ENCODE measurements at places on chromosomes 4 and X.

GRCh38 chrX:13938051-13938828 lies 91.5 kb downstream of the GEMIN8 start:
- no peak for DNase-seq

GRCh38 chrX:76977452-76977851 lies 469.7 kb upstream of the FGF16 start:
- DNase-seq = no peak

- DNase-seq = no peak
Observed at GRCh38 chr4:44351069-44351468, 97.5 kb downstream of the KCTD8 start.

DNA sequence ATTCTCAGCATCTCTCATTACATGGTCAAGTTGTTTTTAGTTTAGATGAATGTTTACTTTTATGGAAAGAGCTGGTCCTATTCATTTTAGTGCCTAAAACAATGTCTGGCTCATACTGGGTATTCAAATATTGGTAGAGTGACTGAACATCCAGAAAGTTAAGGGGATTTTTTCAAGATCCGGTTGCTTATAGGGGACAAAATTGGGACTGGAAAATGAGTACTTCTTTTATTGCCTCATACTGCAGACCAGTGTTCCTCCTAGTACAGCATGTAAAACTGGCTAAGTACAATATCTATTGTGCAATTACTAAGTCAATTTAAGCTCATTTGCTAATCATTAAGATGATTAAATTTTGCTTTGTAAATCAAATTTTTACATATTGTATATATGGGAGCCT lies 13.9 kb downstream of the RP2 start:
- no peak for DNase-seq

DNA sequence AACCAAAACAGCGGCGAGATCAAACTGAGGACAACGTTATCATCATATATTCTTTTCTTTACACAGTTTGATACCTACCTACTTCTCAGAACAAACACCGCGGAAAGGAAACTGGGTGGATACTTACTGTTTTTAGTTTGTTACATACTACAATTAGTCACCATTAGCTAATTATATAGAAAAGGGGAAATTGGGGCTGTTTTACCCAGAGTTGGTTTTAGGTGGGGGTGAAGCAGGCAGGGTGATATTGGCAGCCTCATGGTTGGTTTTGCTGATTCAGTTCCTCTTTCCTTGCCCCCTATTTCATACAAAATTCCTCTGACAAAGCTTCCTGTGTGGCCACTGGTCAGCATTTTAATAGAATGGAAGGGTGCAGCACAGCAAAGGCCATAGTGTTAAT lies 77.8 kb downstream of the SORBS2 start:
- no peak for DNase-seq

GRCh38 chr4:7020290-7020689 lies 22.9 kb upstream of the TADA2B start:
- no peak for DNase-seq

DNA sequence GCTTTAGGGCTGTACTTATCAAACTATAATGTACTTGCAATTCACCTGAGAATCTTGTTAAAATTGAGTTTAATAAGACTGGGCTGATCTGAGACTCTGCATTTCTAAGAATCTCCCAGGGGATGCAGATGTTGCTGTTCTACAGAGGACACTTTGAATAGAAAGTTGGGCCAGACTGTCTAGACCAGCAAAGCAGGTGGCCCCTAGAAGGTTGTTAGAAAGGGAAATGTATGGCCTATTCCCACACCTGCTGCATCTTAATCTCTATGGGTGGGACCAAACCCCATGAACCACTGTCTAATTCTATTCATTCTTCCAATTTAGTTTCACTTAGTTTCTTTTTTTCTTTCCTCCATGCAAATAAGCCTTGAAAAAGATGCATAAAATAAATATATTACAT lies 413.2 kb upstream of the TECRL start:
- no peak for DNase-seq

DNA sequence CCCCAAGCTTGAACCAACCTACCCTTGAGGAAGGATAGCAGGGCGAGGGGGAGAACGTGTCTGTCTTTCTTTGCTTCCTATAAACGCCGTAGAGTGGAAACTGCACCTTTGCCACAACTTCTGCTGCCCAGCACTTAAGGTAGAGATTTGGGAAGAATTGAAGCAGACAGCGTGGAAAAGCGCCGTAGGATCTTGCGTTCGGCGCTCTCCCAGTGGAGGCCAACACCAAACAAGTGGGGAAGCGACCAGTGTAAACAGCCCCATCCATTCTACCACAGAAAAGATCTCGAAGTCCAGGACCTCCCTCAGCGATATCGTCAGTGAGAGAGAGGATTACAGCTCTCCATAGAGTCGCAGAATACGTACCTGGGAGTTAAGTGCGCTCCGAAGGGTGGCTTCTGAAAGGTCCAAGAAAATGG lies 3.9 kb upstream of the NKX6-1 start:
- no peak for DNase-seq

DNA sequence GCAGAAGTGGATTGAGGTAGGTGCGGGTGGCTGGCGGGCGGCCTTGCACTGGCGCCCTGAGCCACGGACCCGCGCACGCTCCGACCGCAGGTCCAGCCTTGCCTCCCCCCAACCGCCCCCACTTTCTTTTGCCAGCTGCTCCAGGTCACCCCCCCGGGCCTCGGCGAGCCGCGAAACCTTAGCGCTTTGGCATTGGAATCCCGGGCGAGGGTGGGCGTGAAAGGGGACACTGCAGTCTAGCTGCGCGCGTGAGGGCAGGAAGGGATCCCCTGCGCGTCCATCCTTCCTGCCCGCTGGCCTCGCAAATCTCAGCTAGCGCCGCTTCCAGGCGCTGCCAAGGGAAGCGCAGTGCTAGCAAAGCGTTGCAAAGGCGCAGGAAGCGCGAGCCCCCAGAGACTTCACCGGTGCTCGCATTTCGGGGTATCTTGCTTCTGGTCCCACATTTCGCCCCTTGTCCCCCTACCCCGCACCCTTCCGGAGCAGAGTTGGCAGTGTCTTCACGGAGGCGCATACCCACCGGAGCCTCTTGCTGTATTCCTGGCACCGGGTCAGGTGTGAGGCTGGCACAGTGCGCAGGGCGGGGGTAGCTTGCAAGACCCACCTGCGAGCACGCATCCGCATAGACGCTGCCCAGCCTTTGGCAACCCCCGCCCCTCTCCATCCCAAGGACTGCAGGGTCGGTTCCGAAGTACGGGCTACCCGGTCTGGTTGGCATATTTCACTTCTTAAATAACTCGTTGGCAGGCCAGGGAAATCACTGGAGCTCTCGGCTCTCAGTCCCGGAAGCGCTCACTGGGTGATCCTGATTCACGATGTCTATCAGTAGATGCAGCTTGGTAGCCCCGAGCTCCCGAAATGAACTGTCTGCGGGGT lies 104.4 kb downstream of the UCHL1 start:
- no peak for DNase-seq

- DNase-seq = no peak
Observed at GRCh38 chr4:123522081-123522480, 125.5 kb downstream of the SPRY1 start.

- DNase-seq = no peak
Observed at GRCh38 chrX:71182871-71183270, 38.2 kb downstream of the NLGN3 start.

GRCh38 chr4:830601-831482 lies 4.9 kb upstream of the CPLX1 start:
- no peak for DNase-seq

- no peak for DNase-seq
Observed at GRCh38 chr4:10691651-10692050, 7.1 kb upstream of the CLNK start.

DNA sequence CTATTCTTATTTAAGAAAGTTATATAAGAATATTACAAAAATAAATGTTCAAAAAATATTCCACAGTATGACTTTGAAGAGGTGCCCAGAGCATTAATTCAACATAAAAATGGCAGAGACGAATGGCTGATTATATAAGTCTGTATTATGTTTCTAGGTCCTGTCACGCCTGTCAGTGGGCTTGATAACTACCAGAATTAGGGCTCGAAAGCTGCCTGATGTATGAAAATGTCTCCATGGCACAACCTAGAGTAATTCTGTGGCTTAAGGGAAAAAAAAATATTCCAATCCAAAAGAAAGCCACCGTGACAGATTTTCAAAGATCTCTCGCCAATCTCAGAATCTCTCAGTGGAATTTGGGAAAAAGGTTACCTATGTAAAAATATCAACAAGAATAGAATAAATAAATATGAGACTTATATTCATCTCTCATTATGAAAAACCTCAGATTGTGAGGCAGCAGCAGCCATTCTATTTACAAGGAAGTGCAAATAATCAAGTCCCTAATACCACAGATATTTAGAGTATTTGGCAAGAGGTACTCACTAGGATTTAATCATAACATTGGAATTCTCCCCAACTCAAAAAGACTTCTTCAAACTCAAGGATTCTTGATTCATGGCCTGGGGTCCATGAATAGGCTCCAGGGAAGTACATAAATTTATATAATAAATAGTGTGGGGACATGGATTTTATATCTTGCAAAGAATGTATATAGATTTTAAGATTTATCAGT lies 489.1 kb upstream of the INTU start:
- no peak for DNase-seq

DNA sequence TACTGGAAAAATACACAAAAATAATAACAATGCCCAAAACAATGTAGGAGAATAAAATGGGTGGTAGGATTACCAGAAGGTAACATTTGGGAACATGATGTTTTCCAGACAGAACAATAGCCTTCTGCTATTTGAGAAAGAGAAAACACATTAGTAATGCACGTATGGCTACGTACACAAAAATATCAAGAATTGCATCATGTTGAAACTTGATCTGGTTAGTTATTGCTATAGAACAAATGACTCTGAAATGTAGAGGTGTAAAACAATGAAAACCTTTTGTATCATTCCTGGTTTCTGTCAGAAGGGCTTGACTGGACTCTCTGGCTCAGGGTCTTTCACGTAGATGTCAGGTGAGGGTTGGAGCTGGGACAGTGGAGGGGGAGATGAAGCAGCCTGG lies 1040.0 kb downstream of the FAT4 start:
- no peak for DNase-seq

- DNase-seq = no peak
Observed at GRCh38 chr4:184645904-184646610, 3.2 kb downstream of the CASP3 start.

- DNase-seq = no peak
Observed at GRCh38 chr4:113602646-113603228, 158.8 kb downstream of the CAMK2D start.

- no peak for DNase-seq
Observed at GRCh38 chr4:183403961-183404360, 40.5 kb upstream of the CDKN2AIP start.

GRCh38 chr4:47498899-47499298 lies 13.8 kb downstream of the ATP10D start:
- no peak for DNase-seq

GRCh38 chr4:159937595-159937994 lies 834.7 kb downstream of the RAPGEF2 start:
- DNase-seq = no peak

GRCh38 chr4:123250843-123251242 lies 145.8 kb upstream of the SPRY1 start:
- DNase-seq = no peak

GRCh38 chr4:180398564-180398963 lies 1844.6 kb upstream of the TENM3 start:
- DNase-seq = no peak

GRCh38 chr4:101865501-101866062 lies 75.1 kb downstream of the BANK1 start:
- DNase-seq = no peak
